ENCODE measurements at places on chromosomes 5 and 9.

DNA sequence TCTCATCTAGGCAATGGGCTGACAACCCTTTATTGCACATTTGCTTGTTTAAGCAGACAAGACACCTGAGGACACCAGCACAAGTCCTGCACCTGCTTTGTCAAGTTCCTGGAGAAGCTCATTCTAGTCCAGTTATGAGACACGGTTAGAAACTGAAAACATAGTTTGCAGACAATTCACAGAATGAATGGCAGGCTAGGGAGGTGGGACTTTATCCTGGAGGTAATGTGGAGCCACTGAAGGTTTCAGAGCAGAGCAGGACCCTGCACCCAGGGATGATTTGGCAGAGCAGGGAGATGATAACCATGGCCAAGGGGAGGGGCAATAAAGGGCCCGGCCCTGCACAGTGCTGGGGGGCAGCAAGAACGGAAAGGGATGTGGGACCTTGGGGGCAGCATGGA is 50.7 kb upstream of the SLC25A51 start:
- DNase-seq, result no peak

DNA sequence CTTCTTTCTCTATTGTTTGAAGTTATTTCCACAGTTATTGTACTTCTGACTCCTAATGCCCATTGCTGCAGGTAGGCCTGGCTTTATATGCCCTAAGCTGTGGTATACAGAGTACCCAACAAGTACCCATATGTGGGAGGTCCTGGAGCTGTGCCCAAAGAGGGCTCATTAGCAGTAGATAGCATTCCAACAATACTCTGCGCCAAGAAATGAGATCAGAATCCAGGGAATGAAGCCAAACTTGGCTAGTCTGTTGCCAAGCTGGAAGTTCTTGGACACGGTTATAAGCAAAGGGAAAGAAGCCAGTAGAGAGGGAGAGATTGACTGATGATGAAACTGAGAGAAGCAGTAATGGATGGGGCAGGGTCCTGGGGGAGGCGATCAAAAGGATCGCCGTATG is 29.7 kb upstream of the FAM169A start:
- no peak for DNase-seq

- DNase-seq, result no peak
These were observed 180.7 kb downstream of the AP3B1 start for GRCh38 chr5:78113689-78114264.

DNA sequence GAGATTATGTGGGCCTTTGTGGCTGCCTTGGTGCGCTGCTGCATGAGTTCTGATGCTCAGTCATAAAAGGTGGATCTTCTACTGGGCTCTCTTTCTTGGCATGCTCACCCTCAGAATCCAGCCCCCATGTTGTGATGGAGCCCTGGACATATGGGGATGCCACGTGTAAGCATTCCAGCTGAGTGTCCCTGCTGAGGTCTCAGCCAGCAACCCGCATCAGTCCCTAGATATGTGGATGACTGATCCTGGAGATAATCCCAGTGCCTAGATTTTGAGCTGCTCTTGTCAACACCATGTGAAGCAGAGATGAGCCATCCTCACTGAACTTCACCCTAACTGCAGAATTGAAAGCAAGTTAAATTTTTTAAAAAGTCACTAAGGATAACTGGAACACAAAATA is 390.1 kb downstream of the DMRT2 start:
- no peak for DNase-seq

- DNase-seq, result no peak
These were observed 450.0 kb downstream of the CCDC171 start for GRCh38 chr9:16002816-16003215.

DNA sequence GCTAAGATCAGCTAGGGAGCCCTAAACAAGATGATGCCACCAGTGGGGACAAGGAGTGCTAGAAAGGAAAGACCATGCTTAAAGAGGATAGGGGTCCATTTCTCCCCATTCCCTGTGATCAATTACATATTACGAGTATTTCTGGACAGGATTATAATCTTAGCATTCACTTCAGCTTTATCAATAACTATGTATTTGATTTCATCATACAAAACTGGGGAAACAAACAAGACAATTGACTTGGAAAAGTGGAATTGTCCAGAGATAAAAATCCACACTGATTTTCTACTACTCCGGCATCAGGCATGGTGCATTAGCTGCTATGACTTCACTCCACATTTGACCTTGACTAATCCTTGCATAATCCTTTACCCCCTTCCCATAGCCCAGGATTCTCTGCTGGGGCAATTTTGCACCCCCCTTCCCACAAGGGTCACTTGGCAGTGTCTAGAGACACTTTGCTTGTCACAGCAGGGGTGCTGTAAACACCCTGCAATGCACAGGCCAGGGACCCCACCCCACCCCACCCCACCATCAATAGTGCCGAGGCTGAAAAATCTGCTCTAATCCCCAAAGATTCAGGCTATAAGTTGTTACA is 29.9 kb upstream of the UBE2QL1 start:
- DNase-seq, result no peak

Data from 8988T (cell line).